Bronchial epithelial cell (primary cell): ENCODE measurements at places on chromosomes 3 and 15.
A peak's percentile ranks its signal among the peaks of the same experiment; 100 is the strongest.

GRCh38 chr3:102885289-102885688, 450.5 kb downstream of the ZPLD1 start:
- DNase-seq, result no peak

DNA sequence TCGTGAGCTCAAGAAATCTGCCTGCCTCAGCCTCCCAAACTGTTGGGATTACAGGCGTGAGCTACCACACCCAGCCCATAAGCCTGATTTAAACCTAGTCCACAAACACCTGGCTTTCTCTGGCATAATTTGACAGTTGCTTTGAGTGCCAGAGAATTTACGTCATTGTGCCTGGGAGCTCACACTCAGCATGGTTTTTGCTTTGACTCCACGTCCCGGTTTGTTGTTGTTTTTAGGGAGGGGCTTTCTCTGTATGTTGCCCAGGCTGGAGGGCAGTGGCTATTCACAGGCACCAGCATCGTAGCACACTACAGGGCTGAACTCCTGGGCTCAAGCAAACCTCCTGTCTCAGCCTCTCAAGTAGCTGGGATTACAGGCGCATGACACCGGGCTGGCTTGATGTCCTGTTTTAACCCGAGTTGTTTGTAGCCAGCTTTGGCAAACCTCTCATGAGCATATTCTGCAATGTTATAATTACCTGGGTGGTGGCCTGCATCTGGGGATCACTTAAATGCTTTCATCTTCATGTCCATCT, 32.7 kb downstream of the CEMIP start:
- DNase-seq, result no peak

DNA sequence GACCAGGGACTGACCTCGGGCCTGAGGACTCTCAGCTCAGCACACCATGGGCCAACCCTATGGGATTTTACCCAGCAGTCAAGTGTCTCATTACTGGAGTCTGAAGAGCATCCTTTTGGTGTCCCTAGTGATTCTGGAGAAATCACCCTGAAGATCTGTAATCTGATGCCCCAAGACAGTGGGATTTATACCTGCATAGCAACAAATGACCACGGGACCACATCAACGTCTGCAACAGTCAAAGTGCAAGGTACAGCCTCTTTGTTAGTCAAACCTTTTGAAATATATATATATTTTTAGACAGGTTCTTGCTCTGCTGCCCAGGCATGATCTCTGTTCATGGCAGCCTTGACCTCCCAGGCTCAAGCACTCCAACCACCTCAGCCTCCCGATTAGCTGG, 34.2 kb upstream of the UMPS start:
- DNase-seq, result no peak

DNA sequence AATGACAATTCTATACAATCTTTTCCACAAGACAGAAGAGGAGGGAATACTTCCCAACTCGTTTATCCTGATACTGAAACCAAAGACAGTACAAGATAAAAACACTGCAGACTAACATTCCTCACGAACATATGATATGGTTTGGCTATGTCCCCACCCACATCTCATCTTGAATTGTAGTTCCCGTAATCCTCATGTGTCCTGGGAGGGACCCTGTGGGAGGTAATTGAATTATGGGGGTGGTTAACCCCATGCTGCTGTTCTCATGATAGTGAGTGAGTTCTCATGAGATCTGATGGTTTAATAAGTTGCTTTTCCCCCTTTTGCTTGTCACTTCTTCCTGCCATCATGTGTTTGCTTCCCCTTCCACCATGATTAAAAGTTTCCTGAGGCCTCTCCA, 83.9 kb upstream of the PROK2 start:
- no peak for DNase-seq

DNA sequence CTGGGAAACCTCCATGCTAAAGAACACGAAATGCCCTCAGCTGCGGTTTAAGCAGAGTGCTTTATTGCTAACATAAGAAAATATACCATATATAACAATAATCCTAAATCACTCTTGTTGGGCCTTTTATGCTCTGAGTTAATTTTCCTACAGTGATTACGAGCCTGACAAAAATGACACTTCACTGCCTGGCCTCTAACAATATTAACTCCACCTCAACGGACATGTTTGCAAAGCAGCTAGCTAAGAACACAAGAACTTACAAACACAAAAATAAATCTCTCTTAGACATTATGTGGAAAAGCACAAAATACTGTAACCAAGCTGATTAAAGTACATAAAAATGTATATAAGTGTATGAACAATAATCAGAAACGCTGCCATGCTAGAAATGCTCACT, 40.7 kb downstream of the DLG1 start:
- no peak for DNase-seq

DNA sequence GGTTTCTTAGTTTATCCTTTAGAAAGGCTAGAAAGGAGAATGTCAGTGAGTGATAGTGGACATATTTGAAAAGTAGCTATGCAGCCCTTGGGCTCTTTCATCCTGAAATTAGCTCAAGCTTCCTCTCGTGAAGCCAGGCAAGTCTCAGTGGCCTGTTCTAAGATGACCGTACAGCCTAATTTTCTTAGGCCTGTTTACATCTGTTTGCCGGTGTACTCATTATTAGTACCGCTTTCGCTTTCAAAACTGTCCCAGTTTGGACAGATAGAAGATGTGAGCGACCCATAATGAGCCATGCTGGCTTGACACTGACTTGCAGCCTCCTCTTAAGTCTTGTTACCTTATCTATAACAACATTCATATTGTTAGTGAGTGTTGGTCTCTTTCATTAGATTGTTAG, 5.7 kb upstream of the ARL14 start:
- DNase-seq, result no peak

DNA sequence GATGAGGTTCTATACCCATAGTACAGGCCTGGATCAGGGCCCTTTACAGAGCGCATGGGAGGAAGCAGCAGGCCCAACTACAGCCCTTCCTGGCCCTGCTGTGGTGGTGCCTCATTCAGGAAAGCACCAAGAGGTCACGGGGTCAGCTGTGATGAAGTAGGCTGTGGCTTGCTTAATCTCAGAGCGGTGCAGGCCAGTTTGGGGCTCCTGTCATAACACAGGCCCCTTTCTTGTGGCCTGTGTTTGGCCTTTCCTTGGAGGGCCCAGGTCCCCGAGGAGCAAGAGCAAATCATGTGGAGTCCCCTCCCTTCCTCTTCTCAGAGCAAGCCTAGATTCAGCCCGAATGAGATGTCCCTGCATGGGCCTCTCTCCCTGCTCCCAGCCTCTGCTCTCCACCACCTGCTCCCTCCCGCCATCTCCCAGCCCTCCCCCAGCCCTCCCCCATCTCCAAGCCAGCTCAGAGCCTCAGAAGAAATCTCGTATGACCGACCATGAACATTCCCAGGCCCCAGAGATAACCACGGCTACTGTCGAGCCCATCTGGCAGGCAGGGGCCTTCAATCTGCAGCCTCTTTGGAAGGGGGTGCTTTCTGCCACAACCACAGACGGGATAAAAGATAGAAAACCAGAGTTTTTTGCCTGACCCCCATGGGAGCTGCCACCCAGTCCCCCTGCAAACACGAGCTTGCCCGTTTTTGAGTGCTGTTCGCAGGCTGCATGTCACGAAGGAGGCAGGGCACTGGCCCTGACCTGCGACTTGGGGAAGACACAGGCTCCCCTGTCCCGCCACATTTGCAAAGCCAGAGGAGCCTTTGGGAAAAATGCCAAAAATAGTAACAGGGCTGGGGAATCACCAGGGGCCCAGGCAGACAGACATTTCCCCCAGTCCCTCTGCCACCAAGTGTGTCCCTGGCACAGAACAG, 32.3 kb upstream of the DUSP7 start:
- no peak for DNase-seq

DNA sequence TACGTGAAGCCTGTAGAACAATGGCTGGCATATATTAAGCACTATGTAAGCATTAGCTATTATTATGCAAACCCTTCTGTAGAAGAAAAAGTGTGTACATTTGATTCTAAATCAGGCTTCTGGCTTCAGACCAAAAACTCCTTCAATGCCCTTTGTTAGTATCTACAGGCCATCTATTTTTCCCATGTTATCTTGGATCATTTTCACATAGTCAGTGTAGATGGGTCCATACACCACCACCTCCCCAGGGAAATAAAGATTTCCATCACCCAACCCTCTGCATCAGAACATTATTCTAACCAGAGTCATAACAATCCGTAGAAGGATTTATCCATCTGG, 8.0 kb upstream of the KLHL6 start:
- no peak for DNase-seq

GRCh38 chr15:100205549-100206295, 136.1 kb downstream of the ADAMTS17 start:
- no peak for DNase-seq

DNA sequence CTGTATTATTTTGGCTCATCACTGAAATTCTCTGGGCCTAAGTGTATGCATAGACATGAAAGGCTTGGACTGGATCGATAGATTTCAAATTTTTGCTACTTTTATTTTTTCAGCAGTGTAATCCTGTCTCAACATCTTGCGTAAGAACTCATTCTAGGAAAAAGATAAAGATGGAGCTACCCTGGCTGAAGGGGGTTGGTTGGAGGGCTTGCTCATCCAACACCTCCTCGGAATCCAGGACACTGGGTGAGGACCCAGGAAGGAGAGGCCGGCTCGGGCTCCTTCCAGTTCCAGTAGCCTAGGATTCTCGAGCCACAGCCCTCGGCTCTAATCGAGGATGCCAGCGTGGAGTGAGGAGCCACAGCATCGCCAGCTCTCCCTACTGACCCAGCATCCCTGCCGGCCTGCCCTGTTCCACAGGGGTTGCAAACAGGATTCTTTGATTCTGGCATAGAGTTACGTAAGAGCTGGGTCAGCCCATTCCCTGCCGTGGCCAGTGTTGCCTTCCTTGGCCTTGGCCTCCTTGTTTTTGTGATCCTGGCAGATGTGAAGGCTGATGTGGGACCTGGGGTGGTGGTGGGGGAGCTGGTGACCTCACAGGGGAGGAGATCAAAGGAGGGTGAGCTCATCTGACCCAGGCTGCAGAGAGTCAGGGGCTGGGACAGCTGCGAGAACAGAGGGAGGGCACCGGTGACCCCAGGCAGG, 149.5 kb downstream of the ALDH1A2 start:
- DNase-seq, result no peak

DNA sequence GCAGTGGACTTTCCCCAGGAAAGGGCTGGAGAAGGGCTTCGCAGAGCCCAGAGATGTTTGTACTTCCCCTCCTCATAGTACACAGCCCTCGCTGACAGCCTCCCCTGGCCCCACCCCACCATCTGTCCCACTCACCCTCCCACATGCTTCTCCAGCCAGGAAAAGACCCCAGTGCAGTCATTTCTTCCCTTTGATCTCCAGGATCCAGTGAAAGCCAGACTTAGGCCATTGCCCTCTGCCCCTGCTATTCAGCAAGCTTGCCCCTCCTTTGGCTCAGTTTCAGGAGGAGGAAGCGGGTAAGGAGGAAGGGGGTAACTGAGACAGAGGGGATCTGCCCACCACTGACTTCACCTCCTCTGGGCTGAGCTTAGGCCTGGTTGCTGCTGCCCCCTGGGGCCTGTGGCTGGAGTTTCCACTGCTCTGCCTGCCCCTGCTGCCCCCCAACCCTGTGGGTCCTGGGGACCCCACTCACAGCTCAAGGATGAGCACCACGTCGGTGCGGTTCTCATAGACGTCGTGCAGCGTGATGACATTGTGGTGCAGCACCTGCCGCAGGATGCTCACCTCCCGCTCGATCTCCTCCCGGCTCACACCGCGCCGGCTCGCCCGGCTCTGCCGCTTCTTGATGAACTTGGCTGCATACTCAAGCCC, 63.1 kb downstream of the DAPK2 start:
- DNase-seq, result no peak

GRCh38 chr3:109973733-109974132, 636.4 kb upstream of the DPPA4 start:
- peak; percentile 9 for DNase-seq

- no peak for DNase-seq
Measured at GRCh38 chr15:56344336-56344735, 20.9 kb upstream of the TEX9 start.

DNA sequence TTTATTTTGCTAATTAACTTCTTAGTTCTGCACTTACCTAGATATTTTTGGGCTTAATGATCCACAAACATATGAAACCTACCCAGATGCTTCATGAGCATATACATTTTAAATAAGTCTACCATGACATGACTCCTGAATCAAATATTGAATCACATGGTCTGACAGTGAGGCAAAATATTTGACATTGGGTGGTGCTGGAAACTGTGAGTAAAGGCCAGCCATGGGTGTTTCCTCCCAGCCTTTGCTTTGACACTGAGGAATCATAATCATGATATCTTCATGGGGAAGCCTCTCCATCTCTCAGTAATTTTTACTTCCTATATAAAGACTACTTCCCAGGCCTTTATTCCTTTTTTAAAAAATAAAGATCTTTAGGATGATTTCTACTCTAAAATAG, 22.8 kb upstream of the SSR3 start:
- peak; percentile 88 for DNase-seq

GRCh38 chr3:112605285-112605684, 35.7 kb downstream of the CCDC80 start:
- DNase-seq, result no peak

DNA sequence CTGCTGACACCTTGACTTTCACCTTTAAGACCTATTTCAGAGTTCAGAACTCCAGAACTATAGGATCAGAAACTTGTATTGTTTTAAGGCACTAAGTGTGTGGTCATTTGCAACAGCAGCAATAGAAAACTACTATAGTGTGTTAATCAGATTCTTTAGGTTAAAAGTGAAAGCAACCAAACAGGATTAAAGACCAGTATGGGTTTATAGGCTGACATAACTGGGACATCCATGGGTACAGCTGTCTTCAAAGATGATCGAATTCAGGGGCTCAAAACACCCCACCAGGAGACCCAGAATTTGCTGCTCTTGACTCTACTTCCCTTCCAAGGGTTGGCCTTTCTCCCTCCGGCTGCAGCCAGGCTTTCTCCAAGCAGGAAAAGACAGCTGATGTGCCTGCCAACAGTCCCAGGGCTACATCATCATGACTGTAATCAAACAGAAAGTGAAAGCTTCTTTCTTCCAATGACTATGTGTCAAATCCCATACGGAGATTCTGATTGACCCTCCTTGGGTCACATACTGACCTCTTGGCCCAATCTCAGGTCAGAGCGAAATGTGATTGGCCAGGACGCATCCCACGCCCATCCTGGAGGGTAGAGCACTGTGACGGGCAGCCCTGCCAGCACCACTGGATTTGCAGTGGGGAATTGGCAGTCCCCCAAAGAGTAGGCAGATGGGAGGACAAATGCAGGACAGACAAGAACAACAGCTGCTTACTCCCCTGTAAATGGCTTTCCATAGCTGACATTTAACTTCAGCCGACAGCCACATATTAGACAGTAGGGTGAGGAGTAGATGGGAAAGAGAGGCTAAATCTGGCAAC, 51.4 kb upstream of the RNF7 start:
- DNase-seq, result peak; percentile 53

- no peak for DNase-seq
Measured at GRCh38 chr15:62880278-62880677, 162.3 kb upstream of the TPM1 start.

DNA sequence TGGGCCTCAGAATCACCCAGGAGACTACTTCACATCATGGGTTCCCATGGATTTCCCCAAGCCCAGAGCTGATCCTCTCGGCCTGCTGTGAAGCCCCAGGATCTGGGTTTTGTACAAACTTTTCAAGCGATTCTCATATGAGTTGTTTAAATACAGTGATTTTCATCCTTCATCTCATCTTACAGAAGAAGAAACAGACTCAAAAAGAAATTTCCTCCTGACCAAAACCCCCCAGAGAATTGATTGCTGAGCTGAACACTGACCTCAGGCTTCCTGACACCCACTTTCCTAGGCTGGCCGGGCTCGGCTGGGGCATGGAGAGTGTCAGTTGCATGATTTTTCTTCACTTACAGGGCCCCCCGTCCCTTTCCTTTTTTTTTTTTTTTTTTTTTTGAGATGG, 60.3 kb downstream of the BDH1 start:
- DNase-seq, result no peak
